ENCODE measurements at places on chromosomes 2 and 18.
A peak's percentile ranks its signal among the peaks of the same experiment; 100 is the strongest.

GRCh38 chr2:59353306-59353921, 1112.3 kb upstream of the FANCL start:
- DNase-seq: no peak

GRCh38 chr18:55353806-55354205, 234.2 kb downstream of the TCF4 start:
- no peak for DNase-seq

- no peak for DNase-seq
Observed at GRCh38 chr2:189446780-189447179, 5.5 kb downstream of the WDR75 start.

- no peak for DNase-seq
Observed at GRCh38 chr2:105782646-105783045, 37.9 kb downstream of the NCK2 start.

- DNase-seq: no peak
Observed at GRCh38 chr2:221478485-221478863, 93.6 kb downstream of the EPHA4 start.

DNA sequence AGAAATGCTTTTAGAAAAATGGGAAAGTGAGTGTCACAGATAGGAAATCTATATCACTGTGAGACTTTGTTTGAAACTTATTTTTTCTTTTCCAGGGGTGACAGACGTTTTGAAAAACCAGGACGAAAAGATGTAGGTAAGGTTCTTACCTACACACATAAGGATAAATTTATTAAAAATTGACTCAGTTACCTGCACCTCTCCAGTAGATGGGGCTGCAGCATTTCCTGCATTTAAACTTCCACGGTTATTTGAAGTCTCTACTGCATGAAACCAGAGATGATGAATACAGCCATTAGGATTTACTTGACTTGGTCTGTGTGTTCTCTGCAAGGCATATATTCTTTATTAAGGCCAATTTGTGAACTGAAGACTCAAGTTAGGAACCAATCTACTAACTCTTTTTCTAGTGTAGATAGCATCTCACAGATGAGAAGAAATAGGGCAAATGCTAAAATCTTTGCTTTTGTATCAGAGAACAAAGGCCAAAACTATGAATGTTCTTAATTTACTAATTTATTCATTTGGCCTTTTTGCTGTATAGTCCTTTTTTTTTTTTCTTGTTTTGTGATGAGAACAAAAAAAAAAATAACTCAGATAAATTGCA, 15.0 kb downstream of the KCNJ13 start:
- peak; percentile 39 for DNase-seq

DNA sequence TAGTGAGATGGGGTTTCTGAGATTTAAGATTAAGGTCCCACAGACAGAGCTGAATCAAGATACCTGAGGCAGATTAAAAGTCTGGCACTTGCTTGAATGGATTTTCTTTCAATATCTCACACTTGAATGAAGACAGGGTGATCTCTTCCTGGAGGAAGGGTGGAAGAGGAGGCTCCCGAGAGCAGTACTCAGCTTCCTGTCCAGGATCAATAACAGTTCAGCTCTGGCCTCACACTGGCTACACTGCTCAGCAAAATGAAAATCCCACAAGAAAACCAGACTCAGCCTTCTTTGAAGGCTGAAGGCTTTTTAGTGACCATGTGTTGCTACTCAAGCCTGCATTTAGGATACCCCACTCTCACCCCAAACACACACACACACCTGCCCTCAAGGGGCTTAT, 11.1 kb downstream of the ARHGEF33 start:
- DNase-seq: no peak

DNA sequence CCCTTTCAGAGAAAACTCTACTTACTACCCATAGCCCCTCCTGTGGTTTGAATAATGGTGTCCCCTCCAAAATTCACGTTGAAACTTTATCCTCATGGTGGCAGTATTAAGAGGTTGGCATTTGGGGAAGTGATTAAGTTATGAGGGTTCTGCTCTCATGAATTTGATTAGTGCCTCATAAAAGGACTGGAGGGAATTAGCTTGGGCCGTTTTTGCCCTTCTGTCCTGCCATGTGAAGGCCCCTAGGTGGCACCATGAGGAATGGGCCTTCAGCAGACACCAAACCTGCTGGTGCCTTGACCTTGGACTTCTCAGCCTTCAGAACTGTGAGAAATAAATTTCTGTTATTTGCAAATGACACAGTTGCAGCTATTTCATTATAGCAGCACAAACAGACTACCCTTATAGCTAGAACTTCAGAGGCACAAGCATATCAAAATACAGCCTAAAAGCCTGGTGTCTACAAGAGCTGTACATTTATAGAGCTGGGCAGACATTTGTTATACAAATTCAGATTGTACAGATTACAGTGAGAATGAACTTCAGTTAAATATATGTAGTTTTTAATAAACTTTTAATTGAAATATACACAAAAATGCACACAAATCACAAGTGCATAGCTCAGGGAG, 2.6 kb upstream of the PTPN2 start:
- no peak for DNase-seq

- DNase-seq: no peak
Observed at GRCh38 chr2:120634533-120634932, 101.1 kb upstream of the GLI2 start.
